ENCODE measurements at places on chromosomes 4 and X.

- DNase-seq = no peak
These were observed 49.9 kb downstream of the APBB2 start for GRCh38 chr4:41164405-41164804.

- no peak for DNase-seq
These were observed 145.7 kb downstream of the AMMECR1 start for GRCh38 chrX:110172215-110172614.

DNA sequence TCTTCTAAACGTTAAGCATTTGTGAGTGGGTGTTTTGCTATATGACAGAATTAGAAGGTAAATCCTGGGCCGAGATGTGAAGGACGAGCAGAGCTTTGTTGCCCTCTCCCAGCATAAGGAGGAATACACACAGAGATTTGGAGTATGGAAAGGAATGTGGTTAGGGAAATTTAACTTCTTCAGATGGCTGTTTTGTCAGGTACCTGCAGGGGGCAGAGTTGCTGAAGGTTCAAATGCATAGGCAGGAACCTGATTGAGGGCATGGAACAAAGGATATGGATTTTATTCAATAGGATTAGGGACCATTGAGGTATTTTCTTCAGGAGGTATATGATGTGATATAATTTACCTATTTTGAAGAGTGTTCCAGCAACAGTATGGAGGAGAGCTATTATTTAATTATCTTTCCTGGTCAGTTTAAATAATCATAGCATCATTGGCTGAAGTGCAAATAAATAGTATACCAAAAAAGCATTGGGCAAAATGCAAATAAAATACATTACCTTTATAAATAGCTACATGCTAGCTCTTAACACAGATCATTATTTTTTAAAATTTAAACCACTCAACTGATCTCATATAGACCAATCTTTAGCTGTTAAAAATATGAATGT is 143.6 kb downstream of the SLIT2 start:
- no peak for DNase-seq

DNA sequence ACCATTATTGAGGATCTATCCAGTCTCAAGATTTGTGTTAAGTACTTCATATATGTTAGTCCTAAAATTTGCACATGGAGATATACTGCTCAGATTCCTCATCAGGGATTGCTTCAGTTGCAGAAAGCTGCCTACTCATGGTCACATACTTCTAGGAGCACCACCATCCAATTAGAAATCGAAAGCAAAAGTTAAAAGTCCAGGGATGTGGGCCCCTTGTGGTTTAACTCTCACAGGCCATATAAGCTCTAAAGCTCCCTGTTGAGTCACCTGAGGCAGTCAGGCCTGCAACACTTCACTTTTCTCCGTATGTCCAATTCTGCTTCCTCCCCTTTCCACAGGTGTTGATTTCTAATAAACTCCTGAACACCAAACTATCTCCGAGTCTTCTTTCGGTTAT is 84.2 kb downstream of the CNOT6L start:
- DNase-seq = peak; percentile 46

- DNase-seq = no peak
These were observed 7.0 kb upstream of the HAUS7 start for GRCh38 chrX:153477364-153477857.

GRCh38 chrX:30577362-30577991 is at the start of gene TASL:
Gene TASL (minus strand): TSS chrX:30577766. CDS start chrX:30560355, 17,411 bp downstream.
- peak; percentile 28 for DNase-seq

- DNase-seq = no peak
These were observed 16.6 kb downstream of the ARHGAP24 start for GRCh38 chr4:85491527-85491926.

DNA sequence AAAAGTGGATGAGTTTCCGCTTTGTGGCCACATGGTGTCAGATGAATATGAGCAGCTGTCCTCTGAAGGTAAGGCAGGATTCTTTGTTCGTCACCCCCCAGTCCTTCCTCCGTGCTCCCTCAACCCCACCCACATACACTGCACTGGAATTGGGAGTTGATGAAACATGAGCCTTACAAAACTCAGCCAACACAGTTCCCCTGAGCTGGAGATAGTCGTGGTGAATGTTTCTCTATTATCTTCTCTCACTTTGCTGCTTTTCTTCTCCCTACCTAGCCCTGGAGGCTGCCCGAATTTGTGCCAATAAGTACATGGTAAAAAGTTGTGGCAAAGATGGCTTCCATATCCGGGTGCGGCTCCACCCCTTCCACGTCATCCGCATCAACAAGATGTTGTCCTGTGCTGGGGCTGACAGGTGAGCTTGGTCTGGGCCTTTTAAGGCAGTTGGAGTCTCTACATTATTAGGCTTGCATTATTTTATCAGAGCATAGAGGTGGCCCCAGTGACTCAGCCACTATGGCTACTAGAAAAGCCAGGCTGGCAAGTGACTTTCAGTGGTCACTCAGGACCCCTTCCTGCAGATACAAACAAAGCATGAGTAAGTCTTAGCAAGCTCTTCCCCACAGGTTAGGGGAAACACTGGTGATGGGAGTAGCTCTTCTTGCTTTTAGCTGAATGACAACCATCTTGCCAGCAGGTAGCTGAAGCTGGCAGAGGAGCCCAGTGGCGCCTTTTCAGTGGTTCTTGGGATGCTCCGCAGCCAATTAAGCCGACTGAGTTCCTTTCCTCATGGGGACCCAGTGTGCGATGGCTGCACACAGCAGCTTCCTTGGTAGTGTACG is 1.6 kb downstream of the RPL10 start:
- no peak for DNase-seq

GRCh38 chr4:7281691-7282665 is 89.6 kb downstream of the SORCS2 start:
- no peak for DNase-seq

DNA sequence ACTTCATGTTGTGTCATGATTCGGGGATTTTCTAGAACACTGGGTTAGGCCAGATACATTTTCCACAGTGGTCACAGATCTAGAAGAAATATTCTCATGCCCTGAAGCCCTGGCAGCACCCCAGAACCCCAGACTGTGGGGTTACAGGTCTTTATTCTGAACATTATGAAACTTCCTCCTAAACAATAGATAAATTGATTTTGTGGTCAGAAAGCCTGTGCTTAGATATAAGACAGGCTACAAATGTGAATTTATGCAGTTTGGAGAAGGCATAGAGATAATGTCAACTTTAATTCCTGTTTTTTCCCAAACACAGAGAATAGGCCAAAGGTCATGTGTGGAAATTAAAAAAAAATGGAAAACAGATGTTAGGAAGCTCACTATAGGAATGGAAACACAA is 492.9 kb downstream of the SPRY1 start:
- no peak for DNase-seq

DNA sequence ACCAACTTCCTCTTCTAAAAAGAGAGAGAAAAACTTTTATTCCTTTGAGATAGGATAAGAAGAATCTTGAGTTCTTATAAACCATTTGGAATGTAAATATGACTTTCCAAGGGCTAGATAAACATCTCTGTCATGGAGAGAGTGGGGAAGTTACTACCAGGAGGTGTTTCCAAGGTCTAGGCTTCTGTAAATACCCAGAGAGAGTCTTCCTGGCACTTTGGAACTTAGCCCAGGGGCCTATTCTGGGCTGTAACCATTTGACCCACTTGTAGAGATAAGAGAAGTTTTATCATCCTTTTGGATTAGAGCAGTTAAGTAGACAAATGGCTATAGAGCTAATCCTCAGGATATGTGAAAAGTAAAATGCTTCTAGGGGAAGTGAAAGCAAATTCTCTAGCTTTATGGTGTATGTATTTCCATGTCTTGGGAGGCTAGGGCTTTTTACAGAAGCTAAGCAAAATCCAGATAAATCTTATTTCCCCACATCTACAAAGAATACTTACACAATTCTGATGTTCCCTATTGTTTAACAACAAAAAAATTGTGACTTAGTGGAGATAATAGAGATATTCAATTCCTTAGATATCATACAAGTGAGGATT is 51.1 kb downstream of the MCUB start:
- DNase-seq = no peak

DNA sequence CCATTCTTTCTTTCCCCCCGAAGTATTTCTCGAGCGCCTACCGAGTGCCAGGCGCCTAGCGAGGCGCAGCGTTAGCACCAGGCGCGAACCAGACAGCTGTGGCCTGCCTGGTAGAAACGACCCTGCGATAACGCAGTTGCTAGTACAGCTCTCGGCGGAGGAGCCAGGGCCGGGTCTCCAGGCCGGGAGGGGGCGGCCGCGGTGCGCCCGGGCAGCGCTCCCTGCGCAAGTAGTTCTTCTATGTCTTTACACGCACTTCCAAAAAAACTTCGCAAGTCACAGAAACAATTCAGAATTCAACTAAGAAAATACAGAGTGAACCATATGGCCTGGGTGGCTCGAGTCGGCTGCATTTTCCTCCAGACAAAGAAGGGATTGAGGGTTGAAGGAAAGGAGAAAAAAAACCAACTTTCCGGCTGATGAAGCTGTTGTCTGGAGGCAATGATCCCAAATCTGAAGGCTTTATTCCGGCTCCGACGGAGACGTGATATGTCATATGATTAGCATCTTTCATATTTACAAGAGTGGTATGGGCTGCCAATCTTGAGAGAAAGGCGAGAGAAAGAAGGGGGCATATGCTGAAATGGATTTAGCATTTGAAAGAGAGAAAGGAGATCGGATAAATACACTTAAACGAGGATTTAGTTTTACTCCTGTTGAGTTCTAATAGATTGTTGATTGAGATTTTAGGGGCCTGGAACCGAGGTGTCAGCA is 7.2 kb upstream of the NEUROG2 start:
- DNase-seq = peak; percentile 30

- DNase-seq = no peak
These were observed 735.1 kb upstream of the LCORL start for GRCh38 chr4:18756671-18757070.

DNA sequence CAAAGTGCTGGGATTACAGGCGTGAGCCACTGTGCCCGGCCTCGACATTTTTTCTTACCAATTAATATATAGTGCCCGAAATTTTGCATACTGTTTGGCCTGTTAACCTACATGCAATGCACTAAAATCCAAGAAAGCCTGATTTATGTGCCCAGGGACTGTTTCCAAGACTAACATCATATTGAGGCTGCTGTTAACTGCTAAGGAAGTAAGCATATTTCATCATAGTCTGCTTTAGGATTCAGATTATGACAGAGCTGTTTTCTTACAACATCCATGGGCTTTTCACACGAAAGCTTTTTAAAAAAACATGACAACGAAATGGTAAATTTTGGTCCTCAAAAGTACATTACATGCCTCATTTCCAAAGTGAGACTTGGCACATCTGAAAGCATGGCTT is 84.4 kb downstream of the STOX2 start:
- DNase-seq = no peak

DNA sequence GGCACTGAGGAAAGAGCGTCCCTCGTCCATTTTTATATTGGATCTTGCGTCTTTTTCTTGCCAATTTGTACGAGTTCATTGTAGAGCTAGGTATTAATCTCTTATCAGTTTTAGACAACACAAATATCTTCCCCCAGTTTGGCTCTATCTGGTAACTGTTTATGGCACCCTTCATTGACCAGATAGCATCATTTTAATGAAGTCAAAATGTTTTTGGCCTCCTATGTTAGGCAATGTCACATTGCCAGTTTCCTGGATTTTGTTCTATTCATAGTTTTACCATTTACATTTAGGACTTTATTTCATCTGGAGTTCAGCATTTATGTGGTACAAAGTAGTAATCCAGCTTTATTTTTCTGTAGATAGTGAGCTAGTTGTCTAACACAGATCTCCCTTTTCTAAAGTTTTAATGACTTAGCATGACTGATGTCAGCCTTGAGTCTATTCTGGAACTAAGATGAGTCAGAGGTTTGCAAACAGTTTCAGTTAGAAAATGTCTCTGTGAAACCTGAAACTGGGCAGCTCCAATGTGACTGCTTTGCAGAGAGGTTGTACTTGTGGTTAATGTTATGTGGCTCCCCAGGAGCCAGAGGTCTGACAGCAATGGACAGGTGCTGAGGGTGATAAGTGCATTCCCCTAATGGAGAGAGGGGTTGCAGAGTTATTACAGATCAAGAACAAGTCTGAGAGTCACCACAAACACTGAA is 5.3 kb upstream of the STBD1 start:
- no peak for DNase-seq

- no peak for DNase-seq
These were observed 208.7 kb downstream of the SOWAHB start for GRCh38 chr4:76689145-76689817.

- DNase-seq = no peak
These were observed 773.1 kb upstream of the AGA start for GRCh38 chr4:178215309-178215708.

GRCh38 chr4:106329041-106329618 is 12.8 kb downstream of the AIMP1 start:
- peak; percentile 1 for DNase-seq

GRCh38 chr4:109631532-109632108 is 71.6 kb downstream of the MCUB start:
- DNase-seq = no peak

- DNase-seq = no peak
These were observed 250.6 kb upstream of the KLF8 start for GRCh38 chrX:55981603-55982002.

All from CD4-positive, alpha-beta T cell treated with Interleukin-6 at 100 ng/mL for 8 hours (primary cell).